Right hindlimb (tissue), 1 donor: ENCODE measurements at places on chromosomes 7 and 10.

- DNase-seq = no peak
Observed at GRCh38 chr10:14468726-14469125, 138.0 kb upstream of the FRMD4A start.

- no peak for DNase-seq
Observed at GRCh38 chr10:80491251-80492102, 37.4 kb downstream of the TSPAN14 start.

DNA sequence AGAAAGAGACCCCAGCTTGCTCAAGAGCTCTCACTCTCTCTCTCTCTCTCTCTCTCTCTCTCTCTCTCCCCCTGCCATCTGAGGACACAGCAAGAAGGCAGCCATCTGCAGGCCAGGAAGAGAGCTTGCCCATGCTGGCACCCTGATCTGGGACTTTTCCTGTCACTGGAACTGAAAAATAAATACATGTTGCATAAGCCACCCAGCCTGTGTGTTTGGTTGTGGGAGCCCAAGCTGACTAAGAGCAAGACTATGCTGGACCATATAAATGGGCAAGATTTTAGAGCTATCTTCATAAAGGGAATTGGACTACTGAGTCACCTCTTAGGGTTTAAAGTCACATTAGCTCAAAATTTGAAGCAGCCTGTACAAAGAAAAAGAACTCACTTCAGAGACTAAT lies 98.6 kb downstream of the SLC16A9 start:
- no peak for DNase-seq

DNA sequence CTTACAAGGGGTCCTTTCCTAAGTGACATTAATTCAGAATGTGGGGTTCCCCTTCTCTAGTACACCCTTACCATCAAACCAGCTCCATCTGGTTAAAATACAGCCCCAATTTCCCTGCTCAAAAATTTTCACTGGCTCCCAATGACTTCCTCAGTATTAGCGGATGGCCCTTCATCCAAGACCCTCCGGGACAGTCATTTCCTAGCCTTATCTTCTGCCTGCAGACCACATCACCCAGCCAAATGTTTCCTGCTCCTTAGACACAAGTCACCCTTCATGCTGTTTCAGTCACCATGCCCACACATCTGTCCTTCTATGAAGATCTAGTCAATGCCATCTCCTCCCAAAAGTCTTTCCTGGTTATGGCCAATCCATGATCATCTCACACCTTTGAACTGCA lies 45.2 kb downstream of the PARD3 start:
- DNase-seq = no peak

DNA sequence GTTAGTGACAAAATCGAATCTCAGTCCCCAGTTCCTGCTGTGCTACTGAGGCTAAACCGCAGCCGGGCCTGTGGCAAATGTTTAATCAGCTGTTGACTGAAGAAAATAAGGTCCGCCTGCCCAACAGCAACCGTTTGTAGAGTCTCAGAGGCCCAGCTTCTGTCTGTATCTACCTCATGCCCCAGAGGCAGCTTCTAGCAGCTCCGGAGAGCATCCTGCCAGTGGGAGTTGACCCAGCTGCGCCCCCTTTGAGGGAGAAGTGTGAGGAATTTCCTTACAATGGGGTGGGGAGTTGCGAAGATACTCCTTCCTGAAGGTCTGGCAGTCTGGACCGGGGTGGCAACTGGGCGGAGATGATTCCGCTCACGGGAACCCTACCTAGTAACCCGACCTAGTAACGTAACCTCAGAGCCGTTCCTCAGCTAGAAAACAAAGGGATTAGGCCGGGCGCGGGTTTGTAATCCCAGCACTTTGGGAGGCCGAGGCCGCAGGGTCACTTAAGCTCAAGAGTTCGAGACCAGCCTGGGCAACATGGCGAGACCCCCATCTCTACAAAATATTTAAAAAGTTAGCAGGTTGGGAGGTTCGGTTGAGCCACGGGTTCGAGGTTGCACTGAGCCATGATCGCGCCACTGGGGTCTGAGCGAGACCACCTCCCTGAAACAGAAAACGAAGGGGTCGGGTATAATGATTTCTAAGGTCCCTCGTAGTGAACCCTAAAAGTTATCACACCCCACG lies 846 bp upstream of the ZNF775 start:
- peak; percentile 76 for DNase-seq

- no peak for DNase-seq
Observed at GRCh38 chr7:142968229-142968628, 6.1 kb upstream of the KEL start.

GRCh38 chr7:51374936-51375335 lies 58.3 kb upstream of the COBL start:
- DNase-seq = no peak

- DNase-seq = peak; percentile 72
Observed at GRCh38 chr10:36515319-36515718, 610.1 kb upstream of the ANKRD30A start.

GRCh38 chr7:41051535-41051934 lies 651.4 kb downstream of the INHBA start:
- peak; percentile 88 for DNase-seq

DNA sequence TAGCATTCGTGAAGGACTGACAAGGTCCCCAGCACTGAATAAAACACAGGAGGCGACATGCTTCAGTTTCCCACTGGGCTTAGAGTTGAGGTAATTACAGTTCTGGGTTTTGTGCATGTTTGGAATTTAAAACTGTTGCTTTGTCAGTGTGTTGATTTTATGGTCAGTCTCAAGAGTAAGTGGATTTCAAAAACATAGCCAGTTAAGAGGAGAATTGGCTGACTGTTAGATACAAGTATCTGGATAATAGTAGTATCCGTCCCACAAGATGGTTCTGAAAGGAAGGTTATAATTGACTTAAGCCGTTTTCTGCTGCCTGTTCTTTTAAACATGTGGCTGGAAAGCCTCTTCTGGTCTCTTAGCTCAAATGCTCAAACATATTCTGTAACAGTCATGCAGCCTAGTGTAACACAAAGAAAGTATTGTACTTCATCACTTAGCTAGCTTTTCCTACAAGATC lies 170.9 kb downstream of the POLR1F start:
- DNase-seq = no peak

DNA sequence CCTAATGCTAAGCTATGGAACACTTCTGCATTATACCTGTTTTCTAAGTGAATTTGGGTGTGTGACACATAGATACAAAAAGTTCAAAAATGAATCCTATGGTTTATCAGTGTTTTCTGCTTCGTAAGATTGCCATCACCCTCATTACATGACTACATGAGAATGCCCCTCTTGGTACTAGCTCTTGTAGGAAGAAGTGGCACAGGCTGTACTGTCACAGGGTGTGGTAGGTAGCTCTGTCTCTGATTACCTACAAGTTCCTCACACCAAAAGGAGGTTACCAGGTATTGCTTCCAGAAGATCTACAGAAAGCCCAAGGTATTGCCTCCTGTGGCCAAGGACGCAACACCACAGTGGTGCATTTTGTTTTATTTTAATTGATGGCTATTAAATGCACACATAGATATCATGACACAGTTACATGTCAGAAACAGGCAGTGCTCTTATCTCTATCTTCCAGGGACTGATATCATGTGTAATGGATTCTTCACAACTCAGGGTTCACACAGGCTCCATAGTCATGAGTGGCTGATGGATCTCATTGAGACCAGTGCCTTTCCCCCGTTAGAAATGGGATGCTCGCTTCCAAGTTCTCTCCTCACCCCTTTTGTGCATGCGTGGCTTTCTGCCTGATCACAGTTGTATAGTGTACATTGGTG lies 6.6 kb downstream of the OPTN start:
- no peak for DNase-seq

DNA sequence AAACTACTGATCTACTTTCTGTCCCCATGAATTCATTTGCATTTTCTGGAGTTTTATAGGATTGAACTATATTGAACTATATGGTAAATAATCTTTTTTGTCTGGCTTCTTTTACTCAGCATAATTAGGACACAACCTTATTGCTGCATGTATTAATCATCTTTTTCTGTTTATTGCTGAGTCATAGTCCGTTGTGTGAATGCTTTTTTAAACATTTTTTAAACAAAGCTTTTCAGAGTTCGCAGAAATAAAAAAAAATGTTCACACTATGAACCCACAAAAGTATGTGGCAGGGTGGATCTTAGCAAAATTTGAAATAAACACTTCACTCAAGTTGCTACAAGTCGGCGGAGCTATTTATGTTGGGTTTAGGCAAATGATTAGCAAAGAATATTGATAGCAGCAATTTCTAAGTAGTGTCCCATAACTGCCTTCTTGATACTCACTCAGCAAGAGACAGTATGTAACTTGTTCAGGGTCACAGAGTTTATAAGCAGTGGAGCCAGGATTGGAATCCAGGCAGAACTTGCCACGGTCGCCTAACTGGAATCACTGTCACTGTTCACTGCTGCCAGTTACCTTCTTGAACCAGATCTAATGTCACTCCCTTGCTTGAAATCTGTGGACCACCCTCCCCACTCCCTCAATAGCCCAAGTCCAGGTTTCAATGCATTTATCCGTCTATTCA lies 5.6 kb downstream of the CH25H start:
- DNase-seq = no peak

- no peak for DNase-seq
Observed at GRCh38 chr10:52050429-52051047, 263.5 kb upstream of the DKK1 start.

- no peak for DNase-seq
Observed at GRCh38 chr10:127736915-127737562, at the start of gene FOXI2. FOXI2 (plus strand) TSS chr10:127737185; CDS start chr10:127737274, 89 bp downstream.

- DNase-seq = no peak
Observed at GRCh38 chr10:123926401-123927264, 35.0 kb upstream of the CPXM2 start.

DNA sequence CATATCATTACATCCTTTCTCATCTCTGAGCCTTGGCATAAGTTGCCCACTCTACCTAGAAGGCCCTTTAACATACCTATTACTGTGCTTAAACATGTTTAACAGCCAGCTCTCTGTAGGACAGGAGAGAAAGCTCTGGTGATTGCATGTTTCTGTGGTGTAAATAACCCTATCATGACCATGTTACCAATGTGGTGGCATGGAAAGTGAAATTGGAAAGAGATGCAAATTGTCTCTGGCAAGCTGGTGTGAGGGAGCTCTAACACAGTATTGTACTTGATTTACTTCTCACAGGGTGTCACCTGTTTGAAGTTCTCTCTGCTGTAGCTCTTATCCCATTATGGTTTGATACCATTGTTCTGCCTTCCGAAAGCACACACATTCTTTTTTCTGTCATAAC lies 231.8 kb upstream of the DKK1 start:
- no peak for DNase-seq

DNA sequence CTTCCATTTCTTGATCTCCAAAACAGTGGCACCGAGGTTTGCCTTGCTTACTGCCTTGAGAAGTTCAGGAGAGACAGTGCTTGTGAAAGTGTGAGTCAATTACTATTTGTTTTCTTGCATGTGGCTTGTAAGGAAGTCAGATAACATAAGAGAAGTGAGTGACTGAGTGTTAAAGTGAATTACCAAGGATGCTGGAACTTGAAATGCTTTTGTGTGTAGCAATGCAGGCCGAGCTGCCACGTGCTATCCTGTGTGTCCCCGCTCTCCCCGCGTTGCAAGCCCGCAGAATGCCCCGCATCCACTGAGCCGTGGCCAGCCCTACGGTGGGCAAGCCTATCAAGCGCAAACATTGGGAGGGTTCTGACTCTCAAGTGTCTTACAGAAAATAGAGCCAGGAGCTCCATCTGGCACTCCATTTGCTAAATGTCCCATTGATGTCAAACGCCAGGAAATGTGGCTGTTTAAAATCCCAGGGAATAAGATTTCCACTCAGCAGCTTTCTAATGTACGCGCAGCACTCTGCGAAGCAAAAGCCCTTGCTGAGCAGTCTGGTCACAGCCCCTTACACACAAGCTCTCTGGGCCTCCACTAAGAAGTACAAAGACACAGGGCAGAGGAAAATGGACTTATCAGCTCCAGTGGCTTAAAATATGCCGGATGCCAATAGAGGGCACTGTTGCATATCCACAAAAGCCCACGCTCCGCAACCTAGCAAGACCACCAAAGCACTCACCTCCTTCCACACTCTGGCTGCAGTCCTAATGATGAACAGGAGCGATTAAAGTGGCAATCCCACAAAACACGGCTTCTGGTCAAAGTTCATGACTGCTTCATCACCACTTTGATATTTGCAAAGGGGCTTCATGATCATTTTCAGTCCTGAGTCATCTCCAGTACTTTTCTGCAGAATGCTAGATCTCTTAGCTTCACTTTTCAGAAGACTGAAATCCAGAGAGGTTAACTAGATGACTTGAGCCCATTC lies 158.0 kb upstream of the ITGB1 start:
- DNase-seq = peak; percentile 45

GRCh38 chr7:149473251-149473650 lies 12.4 kb upstream of the ZNF777 start:
- no peak for DNase-seq

DNA sequence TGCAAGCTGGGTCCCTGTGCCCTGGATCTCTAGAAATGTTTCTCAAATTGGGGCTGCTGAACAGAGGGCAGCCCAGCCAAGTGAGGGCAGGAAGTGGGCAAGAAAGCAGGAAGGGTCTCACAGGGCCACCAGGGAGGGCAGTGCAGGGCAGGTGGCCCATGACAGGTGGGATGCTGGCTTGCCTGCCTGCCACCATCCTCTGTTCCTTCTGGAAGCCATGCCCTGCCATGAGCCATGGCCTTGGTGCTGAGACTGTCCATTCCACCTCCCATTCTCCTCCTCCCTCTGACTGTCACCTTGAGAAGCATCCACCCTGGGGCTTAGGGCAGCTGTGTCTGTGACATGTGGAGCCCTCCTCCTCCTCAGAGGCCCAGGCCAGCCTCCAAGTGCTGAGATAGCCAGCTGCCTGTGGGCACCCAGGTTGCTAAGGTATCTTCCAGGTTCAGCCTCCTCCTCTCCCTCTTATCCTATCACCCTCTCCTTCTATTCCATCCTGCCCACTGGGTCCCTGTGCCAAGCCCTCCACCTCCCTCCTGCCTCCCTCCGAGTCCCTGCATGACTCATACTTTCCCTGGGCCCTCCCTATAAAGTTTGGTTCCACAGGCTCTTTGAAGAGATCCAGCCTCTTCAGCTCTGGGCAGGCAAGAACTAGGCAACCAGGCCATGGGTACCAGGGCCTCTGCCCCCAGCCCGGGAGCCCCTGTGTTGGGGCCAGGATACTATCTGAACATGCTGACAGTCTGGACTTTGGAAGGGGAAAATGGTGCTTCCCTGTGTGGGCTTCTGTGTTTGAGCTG lies 1.3 kb downstream of the VSIR start:
- peak; percentile 50 for DNase-seq

DNA sequence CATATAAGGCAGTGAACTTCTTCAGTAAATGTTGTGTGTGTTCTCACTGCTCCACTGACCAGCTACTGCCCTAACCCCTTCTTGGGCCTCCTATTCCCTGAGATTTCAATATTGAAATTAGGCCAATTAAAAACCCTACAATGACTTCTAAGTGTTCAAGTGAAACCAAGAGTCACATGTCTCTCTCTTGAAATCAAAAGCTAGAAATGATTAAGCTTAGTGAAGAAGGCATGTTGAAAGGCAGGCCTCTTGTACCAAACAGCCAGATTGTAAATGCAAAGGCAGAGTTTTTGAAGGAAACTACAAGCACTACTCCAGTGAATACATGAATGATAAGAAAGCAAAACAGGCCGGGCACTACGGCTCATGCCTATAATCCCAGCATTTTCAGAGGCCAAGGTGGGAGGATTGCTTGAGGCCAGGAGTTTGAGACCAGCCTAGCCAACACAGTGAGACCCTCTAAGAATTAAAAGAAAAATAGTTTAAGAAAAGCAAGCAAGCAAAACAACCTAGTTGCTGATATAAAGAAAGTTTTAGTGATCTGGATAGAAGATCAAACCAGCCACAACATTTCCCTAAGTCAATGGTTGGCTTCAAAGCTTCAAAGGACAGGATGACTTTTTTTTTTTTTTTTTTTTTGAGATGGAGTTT lies 22.3 kb downstream of the BRAF start:
- DNase-seq = no peak
